ENCODE measurements at places on chromosomes 16 and 17.

DNA sequence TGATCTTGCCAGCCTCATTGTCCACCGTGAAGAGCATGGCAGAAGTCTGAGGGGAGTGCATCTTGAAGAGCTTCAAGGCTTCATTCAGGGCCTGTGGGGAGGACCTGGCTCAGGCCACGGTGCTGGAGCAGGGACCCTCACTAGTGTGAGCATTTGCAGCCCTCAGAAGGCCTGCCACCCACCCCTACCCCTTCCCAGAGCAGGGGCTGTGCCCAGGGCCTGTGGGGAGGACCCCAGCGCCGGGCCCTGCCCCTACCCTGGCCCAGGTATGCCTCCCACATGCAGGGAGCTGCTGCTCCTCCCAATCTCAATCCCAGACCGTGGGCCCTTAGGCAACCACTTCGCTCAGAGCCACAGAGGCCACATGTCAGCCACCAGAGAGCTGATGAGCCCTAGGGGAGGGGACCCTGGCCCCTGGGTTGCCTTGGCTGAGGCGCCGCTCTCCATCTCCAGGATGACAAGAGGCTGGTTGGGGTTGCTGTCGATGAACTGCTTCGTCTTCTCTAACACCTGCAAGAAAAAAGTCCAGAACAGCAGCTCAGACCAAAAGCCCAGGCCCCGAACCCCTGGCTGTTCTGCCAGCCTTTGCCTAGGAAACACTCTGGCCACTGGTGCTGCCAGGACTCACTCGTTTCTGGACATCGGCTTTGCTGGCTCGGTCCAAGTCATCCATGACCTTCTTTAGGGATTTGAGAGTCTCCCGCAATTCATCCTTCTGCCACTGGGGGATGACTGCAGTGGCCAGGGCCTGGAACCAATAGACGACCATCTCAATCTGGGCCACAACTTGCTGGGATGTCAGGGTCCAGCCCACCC is 1.8 kb upstream of the EXOSC6 start:
- DNase-seq = no peak

DNA sequence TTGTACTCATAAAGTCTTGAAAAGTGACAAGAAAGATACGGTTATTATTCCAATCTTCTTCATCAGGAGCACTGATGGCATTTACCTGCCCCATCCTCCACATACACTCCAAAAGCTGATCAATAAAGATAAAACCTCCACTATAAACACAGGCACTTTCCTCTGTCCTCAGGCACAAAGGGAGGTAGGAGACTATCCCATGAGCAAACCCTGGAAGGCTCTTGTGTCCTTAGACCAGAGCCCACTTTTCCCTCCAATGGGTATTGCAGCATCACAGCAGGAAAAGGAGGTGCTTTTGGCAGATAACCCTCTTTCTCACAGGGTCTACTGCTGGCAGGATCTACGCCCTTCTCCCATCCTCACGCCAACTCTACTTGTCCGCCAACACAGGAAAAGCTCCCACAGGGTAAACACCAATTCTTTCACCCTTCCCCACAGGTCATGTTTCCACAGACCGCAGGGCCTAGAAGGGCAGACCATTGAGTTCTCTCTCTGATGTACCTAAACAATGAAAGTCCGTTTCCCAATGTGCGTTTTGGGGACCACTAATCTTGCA is 28.7 kb downstream of the NXPH3 start:
- DNase-seq = no peak

DNA sequence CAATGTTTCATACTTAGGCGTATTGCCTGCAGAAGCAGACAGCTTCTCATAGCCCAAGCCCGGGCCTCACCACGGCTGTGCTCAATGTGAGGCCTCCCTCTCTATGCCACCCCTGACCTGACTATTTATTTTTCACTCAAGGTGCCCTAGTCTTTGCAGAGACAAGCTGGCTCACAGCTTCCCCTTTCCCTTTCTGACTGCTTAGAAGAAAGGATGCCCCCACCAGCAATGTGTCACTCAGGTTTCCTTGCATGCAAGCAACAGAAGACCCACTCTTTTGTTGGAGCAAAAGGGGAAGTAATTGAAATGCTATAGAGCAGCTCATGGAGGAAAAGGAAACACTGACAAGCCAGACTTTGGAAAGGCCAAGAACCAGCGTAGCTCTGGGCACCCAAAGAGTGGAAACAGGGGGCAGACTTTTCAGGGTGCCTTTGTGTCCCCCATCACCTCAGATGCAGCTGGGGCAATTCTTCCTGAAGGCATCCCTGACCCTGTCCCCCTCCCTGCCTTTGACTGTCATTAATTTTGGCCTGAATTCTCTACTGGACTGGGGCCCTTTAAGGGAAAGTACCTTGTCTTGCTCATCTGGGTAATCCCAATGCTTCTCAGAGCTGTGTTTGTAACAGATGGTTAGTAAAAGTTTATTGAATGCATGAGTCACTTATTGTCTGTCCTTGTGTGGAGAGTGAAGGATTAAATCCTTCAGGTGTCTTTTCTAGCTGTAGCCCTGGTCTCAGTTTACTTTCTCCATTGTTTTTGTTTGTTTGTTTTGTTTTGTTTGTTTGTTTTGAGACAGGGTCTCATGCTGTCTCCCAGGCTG is 17.8 kb downstream of the RGS9 start:
- DNase-seq = no peak

DNA sequence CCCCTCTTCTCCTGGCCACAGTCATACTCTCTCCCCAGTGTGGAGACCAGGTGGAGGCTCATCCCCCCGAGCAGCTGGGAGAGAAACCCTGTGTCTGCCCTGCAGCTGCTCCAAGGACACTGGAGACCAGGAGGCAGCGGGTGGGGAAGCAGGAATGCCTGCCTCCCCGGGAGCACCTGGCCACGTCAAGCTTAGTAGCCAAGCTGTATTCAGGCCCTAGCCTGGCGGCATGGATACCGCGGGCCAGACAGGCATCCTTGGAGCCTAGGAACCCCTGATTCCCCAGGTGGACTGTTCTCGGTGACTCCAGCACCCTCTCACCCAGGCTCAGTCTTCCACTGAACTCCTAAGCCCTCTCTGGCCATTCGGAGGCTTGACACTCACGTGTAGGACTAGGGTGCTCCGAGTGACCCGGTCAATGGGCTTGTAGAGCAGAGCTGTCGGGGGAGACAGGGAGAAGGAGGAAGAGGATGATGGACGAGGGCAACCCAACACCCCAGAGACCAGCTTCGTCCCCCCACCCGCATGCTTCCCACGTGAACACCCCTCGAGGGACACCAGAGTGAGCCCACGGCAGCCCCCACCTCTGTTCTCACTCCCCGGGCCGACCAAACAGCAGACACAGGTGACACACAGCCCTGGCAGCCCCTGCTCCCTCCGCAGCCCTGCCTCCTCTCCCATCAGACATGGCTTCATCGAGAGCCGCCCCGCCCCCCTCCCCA is 76.5 kb downstream of the TIMM22 start:
- no peak for DNase-seq
